ENCODE measurements at places on chromosomes 4 and X.

- no peak for DNase-seq
Measured at GRCh38 chrX:132016628-132017430, 6.3 kb upstream of the STK26 start.

- DNase-seq: no peak
Measured at GRCh38 chrX:106972896-106973295, 27.1 kb downstream of the MORC4 start.

- no peak for DNase-seq
Measured at GRCh38 chr4:142088906-142089305, 452.5 kb downstream of the IL15 start.

GRCh38 chr4:75034523-75034922, 101.6 kb downstream of the PARM1 start:
- no peak for DNase-seq

GRCh38 chrX:53445977-53446376, 11.8 kb upstream of the HSD17B10 start:
- DNase-seq: no peak

GRCh38 chrX:113956936-113957335, 627.0 kb upstream of the HTR2C start:
- no peak for DNase-seq

DNA sequence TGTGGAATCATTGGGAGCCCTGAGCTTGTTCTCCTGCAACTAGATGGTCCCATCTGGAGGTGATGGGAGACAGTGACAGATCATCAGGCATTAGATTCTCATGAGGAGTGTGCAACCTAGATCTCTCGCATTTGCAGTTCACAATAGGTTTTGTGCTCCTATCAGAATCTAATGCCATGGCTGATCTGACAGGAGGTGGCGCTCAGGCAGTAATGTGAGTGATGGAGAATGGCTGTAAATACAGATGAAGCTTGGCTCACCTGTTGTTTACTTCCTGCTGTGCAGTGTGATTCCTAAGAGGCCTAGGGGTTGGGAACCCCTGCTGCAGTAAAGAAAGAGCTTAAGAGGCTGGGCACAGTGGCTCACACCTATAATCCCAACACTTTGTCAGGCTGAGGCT, 42.2 kb upstream of the PUDP start:
- DNase-seq: no peak

GRCh38 chr4:185122681-185123345, 20.3 kb upstream of the SLC25A4 start:
- no peak for DNase-seq

DNA sequence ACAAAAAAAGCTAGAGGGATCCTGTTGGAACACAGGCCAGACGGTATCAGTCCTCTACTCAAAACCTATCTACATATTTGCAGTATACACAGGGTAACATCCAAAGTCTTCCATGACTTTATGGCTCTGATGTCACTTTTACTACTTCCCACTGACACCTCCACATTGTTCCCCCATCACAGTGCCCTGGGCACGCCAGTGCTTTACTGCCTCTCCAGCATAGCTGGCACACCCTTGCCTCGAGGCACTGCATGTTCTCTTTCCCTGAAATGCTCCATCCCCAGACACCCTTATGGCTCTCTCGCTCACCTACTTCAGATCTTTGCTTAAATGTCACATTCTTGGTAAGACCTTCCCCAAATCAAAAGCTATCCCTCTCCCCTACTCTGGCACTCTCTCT, 6.3 kb upstream of the ATP10D start:
- DNase-seq: no peak

DNA sequence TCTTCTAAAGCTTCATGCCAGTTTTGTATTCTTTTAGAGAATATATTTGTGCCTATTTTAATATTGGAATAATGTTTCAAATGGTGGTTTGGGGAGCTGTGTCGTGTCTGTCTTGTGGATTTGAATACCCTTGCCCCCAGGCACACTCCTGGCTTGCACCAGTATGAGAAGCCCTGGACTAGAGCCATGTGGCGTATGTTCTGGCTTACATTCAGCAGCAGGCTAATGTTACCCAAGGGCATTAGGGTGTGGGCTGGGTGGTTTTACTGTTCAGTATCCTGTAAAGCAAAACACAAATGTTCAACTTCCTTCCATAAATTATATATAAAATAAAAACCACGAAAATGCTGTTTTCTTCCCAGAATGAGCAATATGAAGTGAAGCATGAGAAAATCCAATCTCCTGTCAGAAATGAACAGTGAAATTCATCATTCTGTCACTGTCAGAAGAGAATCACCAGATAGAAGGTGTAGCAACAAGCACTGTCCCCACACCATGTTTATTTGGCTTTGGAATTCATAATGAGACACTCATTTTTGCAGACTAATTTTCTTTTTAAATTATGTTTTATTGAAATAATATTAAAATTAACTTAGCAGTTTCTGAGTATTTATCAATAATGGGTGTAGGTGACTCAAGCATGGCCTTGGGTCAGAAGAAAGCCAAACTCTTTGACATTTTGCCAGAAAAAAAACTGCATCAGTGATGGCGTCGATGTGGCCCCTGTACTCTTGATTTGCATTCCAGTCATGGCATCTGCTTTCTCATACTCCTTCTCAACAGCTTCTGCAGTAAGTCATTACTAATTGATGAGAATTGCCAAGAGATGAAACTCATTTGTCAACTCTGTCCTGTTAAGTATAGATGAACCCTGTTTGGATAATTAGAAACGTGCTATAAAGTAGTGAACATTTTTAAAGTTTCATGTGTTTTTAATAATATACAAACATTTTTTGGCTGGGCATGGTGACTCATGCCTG, 43.8 kb downstream of the WWC2 start:
- no peak for DNase-seq

DNA sequence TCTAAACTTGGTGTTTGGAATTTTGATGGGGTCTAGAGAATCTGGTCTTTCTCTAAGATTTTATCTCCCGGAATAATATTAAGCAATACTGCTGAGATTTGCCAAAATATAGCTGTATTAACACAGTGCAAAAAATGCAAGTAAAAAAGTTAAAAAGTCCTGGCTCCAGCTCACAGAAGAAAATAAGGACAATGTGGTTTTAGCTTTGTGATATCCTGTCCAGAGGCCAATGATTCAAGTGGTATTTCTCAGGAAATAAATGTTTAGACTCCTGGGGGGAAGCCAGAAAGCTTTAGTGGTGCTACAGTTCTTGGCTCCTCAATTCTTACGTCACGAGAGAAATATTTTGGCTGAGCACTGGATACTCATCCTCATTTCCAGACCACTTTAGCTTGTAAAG, 40.9 kb upstream of the IL13RA2 start:
- DNase-seq: no peak

DNA sequence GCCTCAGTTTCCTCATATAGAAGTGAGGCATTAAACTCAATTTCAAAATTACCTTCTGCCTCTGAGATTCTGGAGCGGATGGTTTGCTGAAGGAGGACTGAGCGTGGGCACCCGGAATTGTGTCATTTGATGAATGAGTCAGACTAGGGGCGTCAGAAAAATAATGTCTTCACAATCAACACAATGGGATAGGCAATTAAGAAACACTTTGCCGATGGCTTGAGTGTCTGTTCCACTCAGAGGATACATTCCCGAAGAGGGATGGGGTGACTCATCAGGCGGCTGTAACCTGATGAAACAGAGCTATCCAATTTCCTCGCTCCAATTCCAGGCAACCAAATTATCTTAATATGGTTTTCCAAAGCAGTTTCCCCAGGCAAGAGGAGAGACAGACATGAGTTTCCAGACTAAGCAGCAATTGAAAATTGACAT, 1.2 kb upstream of the CHRNA9 start:
- DNase-seq: no peak

DNA sequence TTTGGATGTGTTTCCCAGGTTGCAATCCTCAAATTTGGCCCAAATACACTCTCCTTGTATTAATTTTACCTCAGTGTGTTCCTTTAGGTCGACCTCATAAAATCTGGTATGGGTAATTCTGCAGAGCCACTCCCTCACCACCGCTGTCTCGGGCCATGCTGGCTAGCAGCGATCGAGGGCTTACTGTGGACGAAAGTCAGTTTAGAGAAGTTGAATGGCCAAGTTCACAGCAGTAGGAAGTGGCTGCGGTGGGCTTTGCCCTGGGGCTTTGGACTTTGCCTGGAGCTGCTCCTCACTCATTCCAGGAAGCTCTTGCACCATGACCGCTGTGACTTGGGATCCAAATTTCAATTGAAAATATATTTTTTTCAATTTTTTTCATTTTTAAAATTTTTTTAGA, 19.6 kb downstream of the TMEM187 start:
- no peak for DNase-seq

GRCh38 chrX:12802741-12803140, 11.5 kb downstream of the PRPS2 start:
- DNase-seq: no peak

DNA sequence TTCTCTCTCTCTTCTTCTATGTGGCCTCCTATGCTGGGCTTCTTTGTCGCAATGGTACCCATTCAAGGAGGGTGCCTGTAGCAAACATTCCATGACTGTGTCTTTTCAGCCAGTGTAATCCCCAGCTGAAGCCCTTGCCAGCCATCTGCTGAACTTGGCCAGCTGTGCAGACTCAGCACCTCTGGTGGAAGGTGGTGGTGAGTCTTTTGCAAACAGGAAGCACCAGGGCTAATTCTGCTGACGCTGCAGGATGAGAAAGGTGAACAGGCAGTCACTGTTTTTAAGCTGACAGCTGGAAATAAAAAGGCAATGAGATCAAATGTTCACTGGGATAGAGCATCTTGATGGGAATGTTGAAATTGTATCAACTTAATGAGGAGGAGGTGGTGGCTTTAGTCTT, 298.7 kb upstream of the CLNK start:
- DNase-seq: no peak

- no peak for DNase-seq
Measured at GRCh38 chr4:122879001-122879400, 43.4 kb downstream of the NUDT6 start.

DNA sequence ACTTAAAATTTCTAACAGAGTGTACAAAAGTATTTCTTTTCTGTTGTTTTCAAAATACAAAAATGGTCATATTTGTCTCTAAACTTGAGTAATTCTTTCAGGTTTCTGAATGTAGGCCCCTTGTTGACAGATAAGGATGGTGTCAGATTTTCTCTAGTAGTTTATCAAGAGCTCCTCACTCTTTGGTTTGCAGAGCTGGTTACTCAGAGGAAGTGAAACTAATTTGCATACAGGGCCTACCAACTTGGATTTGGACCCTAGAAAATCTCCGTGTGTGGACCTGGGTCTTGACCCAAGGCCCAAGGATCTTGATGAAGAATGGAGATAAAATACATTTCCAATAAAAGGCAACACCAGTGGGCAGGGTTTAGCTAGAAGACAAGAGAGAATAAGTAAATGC, 433 bp upstream of the ADH6 start:
- DNase-seq: no peak

GRCh38 chr4:82373486-82373815, 340 bp downstream of the HNRNPD start:
- no peak for DNase-seq

DNA sequence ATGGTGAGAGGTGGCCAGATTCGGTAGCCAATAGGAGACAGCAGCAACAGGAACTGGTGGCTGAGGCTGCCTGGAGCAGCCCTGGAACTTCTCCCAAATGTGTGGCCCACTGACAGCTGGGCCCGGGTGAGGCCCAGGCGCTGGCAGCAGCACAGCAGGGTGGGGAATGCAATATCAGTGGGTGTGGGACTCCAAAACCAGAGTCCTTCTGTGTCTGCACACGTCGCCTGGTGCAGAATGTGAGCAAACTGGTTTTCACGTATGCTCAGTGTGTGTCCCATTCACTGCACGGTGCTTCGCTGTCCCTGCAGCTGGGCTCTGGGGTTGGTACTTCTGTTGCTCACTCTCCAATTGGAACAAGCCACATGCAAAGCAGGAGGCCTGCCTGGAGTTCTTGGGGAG, 14.4 kb upstream of the CENPU start:
- DNase-seq: no peak

DNA sequence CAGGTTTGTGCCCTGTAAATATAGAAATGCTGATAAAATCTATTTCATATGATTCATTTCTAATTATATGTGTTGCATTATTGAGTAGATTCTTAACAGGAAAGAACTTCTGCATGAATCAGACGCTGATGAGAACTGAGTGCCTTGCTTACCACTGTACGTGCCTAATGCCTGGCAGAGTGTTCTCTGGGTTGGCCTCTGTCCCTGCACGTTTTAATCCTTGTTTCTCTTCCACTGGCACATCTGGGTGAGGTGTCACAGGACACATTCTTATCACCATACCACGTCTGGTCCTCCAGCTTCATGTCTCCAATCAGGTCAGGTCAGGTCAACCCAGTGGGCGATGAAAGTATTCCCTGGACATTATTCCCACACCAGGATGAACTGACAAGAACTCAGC, 53.6 kb downstream of the KLF3 start:
- DNase-seq: no peak

DNA sequence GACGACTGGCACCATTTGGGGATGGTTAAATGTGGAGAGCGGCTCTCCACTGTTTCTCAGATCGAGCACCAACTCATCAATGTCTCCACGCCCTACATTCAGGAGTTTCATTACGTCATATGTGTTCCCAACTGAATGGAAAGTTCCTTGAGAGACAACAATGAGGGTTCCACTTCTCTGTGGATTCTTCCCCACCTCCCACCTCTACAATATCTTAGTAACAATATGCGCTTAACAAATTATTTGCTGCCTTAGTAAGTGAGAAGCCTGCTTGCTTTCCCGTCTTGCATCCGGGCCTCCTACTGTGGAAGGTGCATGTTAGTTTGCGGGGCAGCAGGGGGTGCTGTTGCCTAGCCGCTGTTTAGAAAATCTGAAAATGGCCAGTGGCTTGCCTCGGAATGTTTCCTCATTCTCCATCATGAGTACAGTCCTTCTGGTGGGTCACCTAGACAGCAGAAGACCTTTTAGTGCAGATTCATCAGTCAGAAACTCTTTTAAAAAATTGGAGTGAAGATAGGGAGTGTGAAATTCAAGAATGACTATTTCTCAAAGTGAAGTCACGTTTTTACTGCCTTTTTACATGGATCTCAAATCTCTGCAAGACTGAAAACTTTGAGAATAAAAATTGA, 55.7 kb downstream of the PHOX2B start:
- no peak for DNase-seq

- no peak for DNase-seq
Measured at GRCh38 chr4:37896206-37896860, 5.4 kb downstream of the TBC1D1 start.

DNA sequence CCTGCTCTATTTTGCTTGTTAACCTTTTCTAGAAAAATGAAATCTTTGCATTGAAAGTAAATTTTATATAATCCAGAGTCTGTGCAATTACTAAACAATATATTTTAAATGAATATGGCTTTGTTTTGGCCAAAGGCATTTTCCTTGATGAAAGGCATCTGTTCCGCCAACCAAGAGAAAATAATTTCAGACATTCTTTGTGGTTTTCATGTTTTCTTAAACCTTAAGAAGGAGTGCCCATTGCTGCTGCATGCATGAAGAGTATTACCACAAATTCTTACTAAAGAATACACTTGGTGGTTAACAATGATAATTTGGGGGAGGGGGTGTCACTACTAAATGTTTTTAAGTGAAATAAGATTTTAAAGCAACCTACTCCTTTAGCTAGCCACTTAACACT, 2.7 kb upstream of the PDGFC start:
- no peak for DNase-seq

- no peak for DNase-seq
Measured at GRCh38 chr4:155964016-155964891, 10.6 kb upstream of the CTSO start.

GRCh38 chrX:18537068-18537467, 111.7 kb downstream of the CDKL5 start:
- no peak for DNase-seq

All from activated CD4-positive, alpha-beta T cell treated with anti-CD3 and anti-CD28 coated beads for 1 hour (primary cell).